ENCODE measurements at places on chromosomes 5 and 9.

- H3K36me3 ChIP-seq: no peaks in the 10 kb centered on the region
- H3K27ac ChIP-seq: no peak overlapping the region
- no peak for DNase-seq
- no peak overlapping the region for H3K4me3 ChIP-seq
- H3K27me3 ChIP-seq: peaks cover 10% of the 10 kb centered on the region
Measured at GRCh38 chr9:126495411-126496180, 118.1 kb upstream of the LMX1B start.

- H3K36me3 ChIP-seq: no peaks in the 10 kb centered on the region
- H3K27ac ChIP-seq: no peak overlapping the region
- DNase-seq: no peak
Measured at GRCh38 chr5:73539730-73540129, 25.7 kb downstream of the ANKRA2 start.

DNA sequence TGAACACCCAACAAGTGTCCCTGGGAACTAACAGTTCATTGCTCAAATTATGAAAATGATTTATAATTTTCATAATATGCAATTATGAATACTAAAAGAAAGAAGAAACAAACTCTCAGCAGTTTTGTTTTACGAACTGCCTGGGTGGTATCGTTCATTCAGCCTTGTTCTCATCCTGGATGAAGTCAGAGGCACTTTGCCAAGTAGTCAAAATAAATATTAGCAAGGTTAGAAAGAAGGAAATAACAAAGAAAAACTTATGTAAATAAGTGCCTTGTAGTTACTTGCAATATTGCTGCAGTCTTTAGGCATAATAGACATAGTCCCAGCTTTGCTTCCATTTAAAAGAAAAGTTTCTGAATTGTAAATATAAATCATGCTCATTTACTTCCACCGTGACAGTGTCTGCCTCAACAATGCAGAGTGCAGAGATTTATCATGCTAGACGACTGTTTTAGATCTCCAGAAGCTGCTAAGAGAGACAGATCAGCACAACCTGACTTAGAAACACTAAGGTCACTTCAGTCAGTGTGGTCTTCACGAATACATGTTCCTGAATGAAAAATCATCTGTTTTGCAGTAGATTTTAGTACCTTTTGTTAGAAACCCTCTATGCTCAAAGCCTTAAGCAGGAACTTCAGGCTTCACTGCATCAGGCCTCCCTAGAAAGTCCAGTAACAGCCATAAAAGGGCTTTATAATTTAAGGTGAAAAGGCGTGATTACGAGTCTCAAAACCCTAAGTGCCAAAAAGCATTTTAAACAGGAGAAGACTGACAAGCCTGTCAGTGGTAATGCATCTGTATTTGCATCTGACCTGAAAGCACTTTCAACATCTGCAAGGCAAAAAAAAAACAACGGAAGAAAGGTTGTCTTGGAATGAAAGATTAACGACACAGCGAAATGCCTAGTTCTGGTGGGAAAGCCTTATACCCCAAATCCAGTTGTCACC lies 92.1 kb downstream of the TMEM167A start:
- peaks cover 6% of the 10 kb centered on the region for H3K4me1 ChIP-seq
- H3K27me3 ChIP-seq: no peaks in the 10 kb centered on the region
- H3K27ac ChIP-seq: peak overlapping the region; percentile 19
- H3K36me3 ChIP-seq: no peaks in the 10 kb centered on the region
- H3K4me3 ChIP-seq: no peak overlapping the region

GRCh38 chr9:68558545-68558944 lies 17.9 kb upstream of the TMEM252 start:
- H3K27me3 ChIP-seq: peaks cover 8% of the 10 kb centered on the region
- H3K36me3 ChIP-seq: no peaks in the 10 kb centered on the region
- no peak overlapping the region for H3K4me3 ChIP-seq
- H3K27ac ChIP-seq: no peak overlapping the region

DNA sequence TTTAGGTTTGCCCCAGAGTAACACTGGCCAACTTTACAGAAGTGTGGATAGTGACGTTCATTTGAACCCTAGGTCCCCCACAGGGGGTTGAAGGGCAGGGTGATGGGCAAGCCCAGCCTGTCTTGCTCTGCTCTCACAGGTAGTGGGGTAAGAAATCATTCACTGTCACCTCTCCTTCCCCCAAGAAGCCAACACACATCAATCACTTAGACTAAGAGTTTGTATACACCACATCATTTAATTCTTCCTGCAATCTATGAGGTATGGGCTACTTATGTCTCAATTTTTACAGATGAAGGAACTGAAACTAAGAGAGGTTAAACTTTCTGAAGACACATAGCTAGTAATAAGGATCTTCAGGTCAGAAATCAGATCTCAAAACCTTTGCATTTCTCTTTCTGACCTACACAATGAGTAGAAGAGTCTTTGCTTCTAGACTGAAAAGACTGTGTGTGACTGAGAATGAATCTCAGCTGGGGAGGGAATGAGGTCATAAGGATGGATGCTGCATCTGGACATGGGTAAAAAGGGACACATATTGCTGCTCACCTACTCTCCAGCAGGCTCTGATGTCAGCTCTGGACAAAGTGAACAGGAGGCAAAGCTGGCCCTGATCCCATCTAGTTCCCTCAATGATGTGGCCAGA lies 81.0 kb upstream of the EQTN start:
- H3K27me3 ChIP-seq: no peaks in the 10 kb centered on the region
- H3K27ac ChIP-seq: peak overlapping the region; percentile 86
- DNase-seq: no peak
- no peak overlapping the region for H3K4me3 ChIP-seq
- no peaks in the 10 kb centered on the region for H3K36me3 ChIP-seq

GRCh38 chr9:96084331-96084734 lies 208.8 kb downstream of the ERCC6L2 start:
- peak overlapping the region; percentile 83 for H3K27ac ChIP-seq
- no peaks in the 10 kb centered on the region for H3K36me3 ChIP-seq
- H3K4me3 ChIP-seq: no peak overlapping the region
- H3K27me3 ChIP-seq: no peaks in the 10 kb centered on the region

GRCh38 chr5:163614787-163615186 lies 109.4 kb downstream of the MAT2B start:
- no peak overlapping the region for H3K4me3 ChIP-seq
- no peaks in the 10 kb centered on the region for H3K4me1 ChIP-seq
- DNase-seq: no peak
- no peaks in the 10 kb centered on the region for H3K27me3 ChIP-seq
- no peak overlapping the region for H3K27ac ChIP-seq

DNA sequence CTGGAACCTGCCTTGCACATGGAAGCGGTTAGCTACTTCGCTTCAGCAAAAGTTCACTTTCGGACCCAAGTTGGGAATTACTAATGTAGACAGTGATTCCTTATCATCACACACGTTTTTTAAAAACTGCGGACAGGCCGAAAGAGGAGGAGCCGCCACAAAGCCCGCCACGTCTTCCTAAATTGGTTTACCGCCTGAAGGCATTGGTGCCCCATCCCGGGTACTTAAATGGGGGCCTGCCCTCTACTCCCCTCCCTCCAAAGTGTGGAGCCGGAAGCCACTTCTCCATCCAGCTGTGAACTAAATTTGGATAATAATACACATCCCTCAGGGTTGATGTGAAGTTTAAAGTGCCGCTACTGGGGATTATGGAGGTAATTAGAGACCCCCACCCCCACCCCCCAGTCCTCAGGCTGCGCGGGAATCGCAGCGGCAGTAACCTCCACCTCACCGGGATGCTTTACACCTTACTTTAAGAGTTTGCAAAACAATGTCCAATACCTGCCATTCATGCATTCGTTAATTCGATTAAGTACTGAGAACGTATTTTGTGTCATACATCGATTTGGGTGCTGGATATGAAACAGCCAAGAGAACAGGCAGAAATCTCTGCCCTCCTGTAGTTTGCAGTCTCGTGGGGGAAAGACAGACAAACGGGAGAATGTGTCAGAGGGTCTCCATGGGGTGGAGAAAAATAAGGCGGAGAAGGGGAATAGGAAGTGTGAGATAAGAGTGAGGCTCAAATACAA lies 937 bp upstream of the MACROH2A1 start:
- H3K27ac ChIP-seq: peak overlapping the region; percentile 99
- peaks cover 40% of the 10 kb centered on the region for H3K4me1 ChIP-seq
- DNase-seq: no peak
- peak overlapping the region; percentile 96 for H3K4me3 ChIP-seq

DNA sequence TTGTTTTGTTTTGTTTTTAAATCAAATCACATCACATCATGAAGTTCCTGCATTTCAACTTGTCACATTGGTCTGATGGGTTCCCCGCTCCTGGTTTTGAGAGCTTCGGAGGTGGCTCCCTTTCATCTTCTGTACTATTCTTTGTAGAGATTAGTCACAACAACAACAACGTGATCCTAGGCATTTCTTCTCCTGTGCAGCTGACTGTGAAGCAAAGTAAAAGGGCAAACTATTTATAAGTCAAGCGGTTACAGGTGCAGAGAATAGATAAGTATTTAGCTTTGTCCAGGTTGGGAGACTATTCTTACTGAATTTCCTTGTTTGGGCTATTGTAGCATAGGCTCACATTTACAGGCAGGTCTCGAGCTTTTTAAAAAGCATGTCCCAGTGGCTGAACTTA lies 197.7 kb upstream of the CDKN2B start:
- H3K36me3 ChIP-seq: no peaks in the 10 kb centered on the region
- no peak for DNase-seq
- H3K27me3 ChIP-seq: no peaks in the 10 kb centered on the region
- H3K4me1 ChIP-seq: no peaks in the 10 kb centered on the region

GRCh38 chr5:131513780-131514179 lies 121.2 kb downstream of the RAPGEF6 start:
- no peaks in the 10 kb centered on the region for H3K4me1 ChIP-seq
- H3K4me3 ChIP-seq: no peak overlapping the region
- DNase-seq: no peak

DNA sequence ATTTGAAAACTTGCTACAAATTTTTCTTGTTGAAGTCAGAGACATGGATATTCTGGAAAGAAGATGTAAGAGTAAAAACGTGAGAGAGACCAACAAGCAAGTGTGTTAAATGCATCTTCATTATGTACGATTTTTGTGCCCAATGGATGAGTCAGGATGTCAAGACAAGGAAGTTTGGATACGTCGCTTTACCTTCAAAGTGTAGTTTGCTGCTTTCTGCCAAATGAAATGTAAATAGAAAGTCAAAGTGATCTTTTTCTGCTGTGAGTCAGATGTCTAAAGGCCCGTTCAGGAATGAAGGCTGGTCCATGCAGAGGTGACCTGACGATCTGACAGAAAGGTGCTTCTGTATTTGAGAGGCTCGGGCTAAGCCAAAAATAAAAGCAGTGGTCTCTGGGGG lies 273.1 kb upstream of the PIK3R1 start:
- no peaks in the 10 kb centered on the region for H3K27me3 ChIP-seq
- no peaks in the 10 kb centered on the region for H3K36me3 ChIP-seq
- H3K4me3 ChIP-seq: no peak overlapping the region
- no peaks in the 10 kb centered on the region for H3K4me1 ChIP-seq
- peak; percentile 10 for DNase-seq

DNA sequence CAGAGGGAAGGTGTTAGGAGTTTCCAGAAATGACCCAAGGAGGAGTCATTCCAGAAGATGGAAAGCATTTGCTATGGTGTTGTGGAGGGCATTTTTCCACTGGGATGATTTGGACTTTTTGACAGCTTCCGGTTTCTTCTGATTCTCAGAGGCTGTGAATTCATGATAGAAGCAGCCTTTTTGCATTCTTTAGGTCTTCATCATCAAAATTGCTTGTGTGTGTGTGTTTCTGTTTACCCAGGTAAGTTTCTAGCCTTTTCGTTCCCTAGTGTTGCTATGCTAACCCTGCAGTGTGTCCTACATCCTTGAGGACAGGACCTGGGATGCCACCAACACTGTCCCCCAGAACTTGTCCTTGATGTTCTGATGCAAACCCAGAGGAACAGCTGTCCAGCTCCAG lies 19.6 kb downstream of the IRX1 start:
- H3K36me3 ChIP-seq: no peaks in the 10 kb centered on the region
- peaks cover 7% of the 10 kb centered on the region for H3K27me3 ChIP-seq
- H3K27ac ChIP-seq: no peak overlapping the region
- H3K4me1 ChIP-seq: no peaks in the 10 kb centered on the region

- no peak overlapping the region for H3K4me3 ChIP-seq
- peaks cover 52% of the 10 kb centered on the region for H3K4me1 ChIP-seq
- DNase-seq: no peak
- H3K27me3 ChIP-seq: no peaks in the 10 kb centered on the region
- H3K36me3 ChIP-seq: no peaks in the 10 kb centered on the region
Measured at GRCh38 chr9:38389313-38389712, 3.2 kb upstream of the ALDH1B1 start.

- no peak for DNase-seq
- H3K4me1 ChIP-seq: no peaks in the 10 kb centered on the region
- H3K4me3 ChIP-seq: no peak overlapping the region
- no peak overlapping the region for H3K27ac ChIP-seq
Measured at GRCh38 chr5:12636209-12636608, 732.0 kb upstream of the CTNND2 start.

DNA sequence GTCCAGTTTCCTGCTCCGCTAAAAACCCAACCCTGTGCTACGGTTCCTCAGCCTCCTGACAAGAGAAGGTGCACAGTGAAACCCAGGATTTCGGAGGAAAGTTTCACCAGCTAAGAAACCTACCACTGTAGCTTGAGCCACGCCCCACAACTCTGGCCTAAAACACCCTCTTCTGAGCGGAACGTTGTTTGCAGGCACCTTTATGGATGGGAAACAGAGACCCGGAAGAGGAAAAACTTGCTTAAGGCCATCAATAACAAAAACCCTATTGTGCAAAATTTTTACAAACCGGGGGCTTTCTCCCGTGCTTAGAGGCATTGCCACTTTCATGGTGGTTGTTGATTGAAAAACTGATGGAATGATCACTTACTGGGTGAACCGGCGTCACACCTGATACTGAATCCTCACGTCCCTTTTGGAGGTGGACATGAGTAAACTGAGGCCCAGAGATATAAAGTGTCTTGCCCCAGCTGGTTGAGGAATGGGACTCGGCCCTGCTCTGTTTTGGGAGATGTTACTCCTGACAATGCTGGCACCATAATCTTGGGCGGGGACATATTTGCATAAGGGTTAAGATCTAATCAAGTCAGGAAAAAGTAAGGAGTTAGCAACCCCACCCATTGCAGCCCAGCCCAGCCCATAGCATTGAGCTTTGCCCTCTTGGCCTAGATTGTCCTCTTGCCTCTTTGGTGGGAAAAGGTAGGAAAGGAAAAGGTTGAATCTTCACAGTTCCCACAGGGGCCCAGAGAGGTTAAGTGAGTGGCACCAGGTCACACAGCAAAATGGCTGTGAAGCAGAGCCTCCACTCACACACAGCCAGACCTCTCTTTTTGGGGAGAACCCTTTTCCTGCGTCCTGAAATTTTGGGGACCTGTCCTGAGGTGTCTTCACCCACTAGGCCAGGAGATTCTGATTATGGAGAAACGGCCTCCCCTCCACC lies 23.2 kb upstream of the PTGS1 start:
- H3K4me1 ChIP-seq: peaks cover 12% of the 10 kb centered on the region
- H3K27ac ChIP-seq: no peak overlapping the region
- peaks cover 31% of the 10 kb centered on the region for H3K27me3 ChIP-seq
- no peaks in the 10 kb centered on the region for H3K36me3 ChIP-seq
- peak overlapping the region; percentile 70 for H3K4me3 ChIP-seq

- no peak overlapping the region for H3K4me3 ChIP-seq
- no peak overlapping the region for H3K27ac ChIP-seq
- no peaks in the 10 kb centered on the region for H3K27me3 ChIP-seq
- no peaks in the 10 kb centered on the region for H3K4me1 ChIP-seq
- H3K36me3 ChIP-seq: no peaks in the 10 kb centered on the region
Measured at GRCh38 chr9:124321416-124321815, 63.7 kb downstream of the NEK6 start.

GRCh38 chr9:19232823-19233194 lies 2.3 kb downstream of the DENND4C start:
- peaks cover 11% of the 10 kb centered on the region for H3K4me1 ChIP-seq
- peak; percentile 10 for DNase-seq
- peak overlapping the region; percentile 94 for H3K4me3 ChIP-seq
- peak overlapping the region; percentile 97 for H3K27ac ChIP-seq

GRCh38 chr9:136700959-136701667 lies 11.3 kb upstream of the DIPK1B start:
- no peak for DNase-seq
- no peaks in the 10 kb centered on the region for H3K27me3 ChIP-seq
- peaks cover 25% of the 10 kb centered on the region for H3K4me1 ChIP-seq
- no peaks in the 10 kb centered on the region for H3K36me3 ChIP-seq
- no peak overlapping the region for H3K27ac ChIP-seq
- no peak overlapping the region for H3K4me3 ChIP-seq

Data from hepatocyte (in vitro differentiated cells).